ENCODE measurements at places on chromosomes 7 and 10. TPM values are rescaled to one million over a fixed set of nuclear protein-coding genes. Genes with fewer than 3 reads are reported as not detected.

The ASCC1 gene
- 26.2 TPM for total RNA-seq

The GNAI1 gene
- 15.0 TPM for total RNA-seq

The HACD1 gene
- 12.9 TPM for total RNA-seq

The KCTD7 gene
- total RNA-seq: 6.8 TPM

The GOLGA7B gene
- total RNA-seq: 0.13 TPM

The CALHM3 gene
- total RNA-seq: not detected

The ALOX5 gene
- not detected for total RNA-seq

The GCK gene
- total RNA-seq: 0.38 TPM

The FXYD4 gene
- total RNA-seq: not detected

The ITGB1 gene
- total RNA-seq: 1,162 TPM

The EPHB6 gene
- total RNA-seq: under 0.01 TPM

The COL1A2 gene
- 9.2 TPM for total RNA-seq

The MSS51 gene
- total RNA-seq: 0.39 TPM

The SLC18A3 gene
- not detected for total RNA-seq

The SPDYE8 gene
- not detected for total RNA-seq

The PLEKHS1 gene
- total RNA-seq: not detected

The COL17A1 gene
- total RNA-seq: 0.90 TPM

The MMP21 gene
- 0.13 TPM for total RNA-seq

The SLC26A3 gene
- not detected for total RNA-seq

The CPEB3 gene
- 0.90 TPM for total RNA-seq

The TMEM176A gene
- not detected for total RNA-seq

The PGAM2 gene
- total RNA-seq: not detected

The VGF gene
- total RNA-seq: not detected

The CAV2 gene
- total RNA-seq: 155 TPM

The EN2 gene
- total RNA-seq: under 0.01 TPM

The ANKRD61 gene
- under 0.01 TPM for total RNA-seq

The BAMBI gene
- total RNA-seq: 2.4 TPM

All from dermis microvascular lymphatic vessel endothelial cell (primary cell).